ENCODE measurements at places on chromosomes 13 and 19.
A peak's percentile ranks its signal among the peaks of the same experiment; 100 is the strongest.

GRCh38 chr13:113540523-113540922 lies 44.0 kb upstream of the TFDP1 start:
- DNase-seq: no peak

- DNase-seq: peak; percentile 69
Observed at GRCh38 chr19:16185768-16186123, 536 bp downstream of the FAM32A start.

DNA sequence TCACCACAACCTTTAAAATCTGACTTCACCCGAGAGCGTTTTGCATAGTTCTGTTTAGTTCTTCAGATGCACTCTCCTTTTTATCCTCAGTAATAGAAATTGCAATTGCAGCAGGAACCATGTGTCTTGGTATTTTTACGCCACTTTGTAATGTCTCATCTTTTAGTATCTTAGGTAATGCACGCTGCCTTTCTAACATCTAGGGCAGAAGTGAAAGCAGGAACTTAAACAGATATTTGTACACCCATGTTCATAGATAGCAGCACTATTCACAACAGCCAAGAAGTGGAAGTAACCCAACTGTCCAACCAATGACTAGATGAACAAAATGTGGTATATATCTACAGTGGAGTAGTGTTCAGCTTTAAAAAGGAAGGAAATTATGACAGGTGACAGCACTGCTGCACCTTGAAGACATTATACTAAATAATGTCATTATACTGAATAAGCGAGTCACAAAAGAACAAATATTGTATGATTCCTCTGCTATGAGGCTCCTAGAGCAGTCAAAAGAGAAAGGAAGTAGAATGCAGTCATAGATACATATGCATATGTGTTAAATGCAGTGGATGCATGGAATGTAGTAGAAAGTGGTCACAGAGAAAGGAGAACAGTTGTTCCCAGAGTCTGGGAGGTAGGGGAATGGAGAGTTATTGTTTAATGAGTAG lies 105.9 kb upstream of the GJB6 start:
- no peak for DNase-seq

GRCh38 chr19:45901912-45902650 lies at the start of gene MYPOP:
TSS of gene MYPOP (minus strand) at chr19:45902613. CDS start at chr19:45901773, 840 bp downstream.
- no peak for DNase-seq

DNA sequence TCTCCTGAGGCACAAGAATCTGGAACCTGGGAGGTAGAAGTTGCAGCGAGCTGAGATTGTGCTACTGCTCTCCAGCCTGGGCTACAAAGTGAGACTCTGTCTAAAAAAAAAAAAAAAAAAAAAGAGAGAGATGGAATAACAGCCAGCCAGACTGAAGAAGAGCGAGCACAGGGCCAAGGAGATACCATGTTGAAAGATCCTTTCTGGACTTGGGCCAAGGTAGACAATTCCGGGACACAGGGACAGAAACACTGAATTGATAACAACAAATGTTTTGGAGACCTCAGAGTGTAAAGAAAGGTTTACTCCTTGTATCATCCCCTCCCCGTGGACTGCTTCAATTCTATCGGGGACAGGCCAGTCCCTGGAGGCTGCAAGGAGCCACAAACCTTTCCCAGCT lies 4.6 kb downstream of the LPAR2 start:
- no peak for DNase-seq

GRCh38 chr19:30276011-30276882 lies 95.9 kb upstream of the ZNF536 start:
- DNase-seq: no peak

GRCh38 chr19:45496349-45496953 lies 396 bp downstream of the RTN2 start:
- peak; percentile 56 for DNase-seq

DNA sequence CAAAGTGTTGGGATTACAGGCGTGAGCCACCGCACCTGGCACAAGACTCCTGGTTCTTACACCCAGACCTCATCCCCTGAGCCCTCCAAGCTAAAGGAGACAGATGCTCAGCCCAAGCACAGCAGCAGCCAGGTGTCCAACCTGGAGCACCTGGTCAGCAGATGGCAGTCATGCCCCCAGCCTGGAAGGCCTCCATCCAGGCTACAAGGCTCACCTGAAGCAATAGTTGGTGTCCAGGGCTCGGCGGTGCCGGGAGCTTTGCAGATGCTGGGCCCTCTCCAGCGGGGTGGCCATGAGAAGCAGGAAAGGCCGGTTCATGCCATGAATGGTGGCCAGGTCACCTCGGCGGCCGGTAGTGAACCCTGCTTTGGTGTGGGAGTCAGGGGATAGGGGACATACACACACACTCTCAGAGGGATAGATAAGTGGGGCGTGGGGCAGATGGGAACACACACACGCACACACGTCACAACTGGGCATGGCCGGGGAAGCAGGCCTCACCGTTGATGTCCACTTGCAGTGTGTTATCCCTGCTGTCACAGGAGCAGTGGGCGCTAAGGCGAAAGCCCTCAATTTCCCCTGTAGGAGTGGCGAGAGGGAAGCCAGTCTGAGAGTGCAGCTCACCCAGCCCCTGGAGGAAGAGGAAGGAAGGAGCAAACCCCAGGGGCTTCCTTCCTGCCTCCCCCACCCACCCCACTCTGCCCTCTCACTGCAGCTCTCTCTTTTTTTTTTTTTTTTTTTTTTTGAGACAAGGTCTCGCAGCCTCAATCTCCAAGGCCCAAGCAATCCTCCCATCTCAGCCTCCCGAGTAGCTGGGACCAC lies 11.8 kb downstream of the TGFB1 start:
- DNase-seq: peak; percentile 29

DNA sequence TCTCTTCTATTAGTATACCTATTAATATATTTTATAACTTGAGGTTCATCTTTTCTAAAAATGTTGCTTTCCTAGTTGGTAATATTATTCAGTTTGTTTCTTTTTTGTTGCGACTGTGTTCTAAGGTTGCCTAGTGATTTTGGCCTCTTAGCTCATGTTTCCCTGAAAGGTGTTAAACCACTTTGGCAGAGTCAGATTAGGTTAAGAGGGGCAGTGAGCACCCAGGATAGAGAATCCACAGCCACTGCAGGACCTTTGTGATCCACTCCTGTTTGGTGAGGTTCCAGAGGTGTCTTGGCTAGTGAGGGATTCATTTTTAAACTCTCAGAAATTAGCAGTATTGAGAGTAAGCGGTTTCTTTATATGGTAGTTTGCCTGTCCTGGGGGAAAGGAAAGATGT lies 14.9 kb upstream of the GPR18 start:
- DNase-seq: no peak

GRCh38 chr13:95160112-95160906 lies 140.9 kb downstream of the ABCC4 start:
- no peak for DNase-seq

DNA sequence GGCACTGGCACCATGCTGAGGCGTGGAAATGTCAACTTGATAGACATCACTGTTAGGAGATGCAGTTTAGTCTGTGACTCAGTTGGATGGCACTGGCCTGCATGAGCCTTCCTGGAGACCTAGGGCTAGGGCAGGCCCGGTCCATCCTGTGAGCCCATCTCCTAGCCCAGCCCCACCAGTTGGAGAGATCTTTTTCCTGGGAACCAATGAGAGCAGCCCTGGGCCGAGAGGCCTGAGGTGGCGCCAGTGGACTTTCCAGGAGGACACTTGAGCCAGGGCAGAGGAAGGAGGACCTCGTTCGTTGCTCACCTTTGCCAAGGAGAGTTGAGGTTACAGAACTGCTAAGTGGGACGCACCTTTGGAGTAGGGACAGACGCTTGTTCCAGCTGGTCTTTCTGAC lies 100.5 kb upstream of the TEX29 start:
- DNase-seq: no peak

- DNase-seq: no peak
Observed at GRCh38 chr19:16303755-16304154, 20.9 kb upstream of the KLF2 start.

GRCh38 chr13:101499406-101499805 lies 46.9 kb downstream of the ITGBL1 start:
- DNase-seq: no peak

DNA sequence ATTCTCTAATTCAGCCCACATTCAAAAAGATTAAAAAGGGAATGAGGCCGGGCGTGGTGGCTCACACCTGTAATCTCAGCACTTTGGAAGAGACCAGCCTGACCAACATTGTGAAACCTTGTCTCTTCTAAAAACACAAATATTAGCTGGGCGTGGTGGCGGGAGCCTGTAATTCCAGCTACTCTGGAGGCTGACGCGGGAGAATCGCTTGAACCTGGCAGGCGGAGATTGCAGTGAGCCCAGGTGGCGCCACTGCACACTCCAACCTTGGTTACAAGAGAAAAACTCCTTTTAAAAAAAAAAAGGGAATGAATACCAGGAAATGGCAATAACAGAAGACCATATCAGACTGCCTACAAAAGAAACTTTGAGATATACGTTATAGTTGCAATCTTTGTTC lies 1244.5 kb downstream of the PCDH9 start:
- no peak for DNase-seq

DNA sequence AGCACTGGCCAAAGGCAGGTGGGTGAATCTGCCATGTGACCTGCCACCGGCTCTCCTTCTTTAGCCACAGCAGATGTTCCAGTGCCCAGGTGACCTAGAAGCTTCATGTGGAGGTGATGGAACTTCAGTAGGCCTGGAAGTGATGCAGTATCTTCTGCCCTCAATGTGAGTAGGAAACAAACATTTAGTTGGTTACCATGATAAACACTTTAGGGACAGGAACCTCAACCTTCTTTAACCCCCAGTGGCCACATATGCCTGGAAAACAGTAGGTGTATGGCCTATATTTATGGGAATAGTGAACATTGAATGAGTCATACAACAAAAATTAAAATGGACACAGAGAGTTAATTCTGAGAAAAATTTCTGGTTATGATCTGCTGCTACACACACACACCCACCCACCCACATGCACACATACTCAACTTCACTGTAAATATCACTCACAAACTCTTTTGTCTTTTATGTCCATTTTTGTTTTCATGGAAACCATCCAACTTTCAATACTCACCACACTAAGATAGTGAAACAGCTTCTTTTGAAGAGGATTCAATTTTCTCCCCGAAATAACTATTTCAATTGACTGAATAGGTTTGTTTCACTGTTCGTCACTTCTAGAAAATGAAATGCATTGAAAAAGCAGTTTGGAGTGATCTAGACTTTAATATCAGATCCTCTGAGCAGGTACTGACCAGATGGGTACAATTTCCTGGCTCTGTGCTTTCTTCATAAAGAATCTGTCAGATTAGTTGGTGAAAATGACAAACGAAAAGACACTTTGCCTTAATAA lies 97.3 kb downstream of the STARD13 start:
- no peak for DNase-seq

GRCh38 chr19:29876414-29876813 lies 64.6 kb downstream of the CCNE1 start:
- DNase-seq: no peak

- no peak for DNase-seq
Observed at GRCh38 chr19:17322854-17323253, 11.8 kb downstream of the ANO8 start.

DNA sequence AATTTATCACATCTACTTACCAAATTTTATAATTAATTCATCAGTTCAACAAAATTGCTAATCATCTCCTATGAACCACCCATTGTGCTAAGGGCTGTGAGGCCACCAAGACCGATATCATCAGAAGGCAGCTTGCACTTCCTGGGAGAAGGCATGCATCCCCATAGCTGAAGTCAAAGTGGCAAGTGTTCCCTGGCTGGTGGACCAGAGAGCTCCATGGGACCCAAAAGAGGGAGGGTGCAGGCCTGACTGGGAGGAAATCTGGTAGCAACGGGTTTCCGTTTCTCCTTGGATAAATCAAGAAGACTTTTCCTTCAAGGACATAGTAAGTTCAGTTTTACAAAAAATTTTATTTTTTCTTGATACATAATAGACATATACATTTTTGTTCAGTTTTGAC lies 325.2 kb downstream of the FGF9 start:
- no peak for DNase-seq

DNA sequence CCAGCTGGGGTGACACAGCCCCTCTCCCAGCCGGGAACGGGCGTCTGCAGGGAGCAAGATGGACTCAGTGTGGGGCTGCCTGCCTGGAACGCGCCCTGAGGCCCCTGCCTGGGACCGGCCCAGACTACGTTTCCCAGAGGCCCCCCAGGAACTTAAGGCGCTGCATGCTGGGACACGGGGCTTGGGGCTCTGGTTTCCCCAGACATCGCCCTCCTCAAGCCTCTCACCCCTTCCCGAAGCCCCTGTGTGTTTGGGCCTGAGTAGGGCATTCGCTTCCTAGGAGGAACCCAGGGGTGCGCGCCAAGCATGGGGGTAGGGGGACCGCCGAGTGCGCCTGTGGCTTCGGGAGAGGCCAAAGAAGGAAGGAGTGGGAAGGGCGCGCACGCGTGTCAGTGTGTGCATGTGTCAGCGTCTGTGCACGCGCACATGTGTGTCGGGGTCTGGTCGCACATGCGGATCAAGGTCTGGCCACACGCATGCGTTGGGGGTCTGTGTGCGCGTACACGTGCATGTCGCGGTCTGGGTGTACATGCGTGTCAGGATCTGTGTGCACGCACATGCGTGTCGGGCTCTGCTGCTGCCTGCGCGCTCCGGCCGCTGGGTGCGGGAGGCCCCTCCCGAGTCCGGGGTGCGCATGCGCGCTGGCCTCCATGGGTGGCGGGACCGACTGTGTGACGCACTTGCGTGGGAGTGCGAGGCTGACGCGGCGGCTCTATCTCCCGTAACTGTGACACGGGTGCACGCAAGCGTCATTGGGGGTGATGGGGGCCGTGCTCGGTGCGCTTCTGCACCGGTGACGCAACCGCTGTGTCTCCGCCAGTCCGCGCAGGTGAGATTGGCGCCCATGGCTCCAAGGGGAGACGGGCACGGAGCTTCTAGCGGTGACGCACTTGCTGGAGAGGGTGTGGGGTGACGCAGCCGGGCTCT lies 16.2 kb downstream of the ZNF331 start:
- peak; percentile 94 for DNase-seq

GRCh38 chr13:33195693-33196464 lies 89.7 kb downstream of the STARD13 start:
- DNase-seq: no peak

GRCh38 chr13:39148513-39148961 lies 110.3 kb downstream of the NHLRC3 start:
- DNase-seq: peak; percentile 22

DNA sequence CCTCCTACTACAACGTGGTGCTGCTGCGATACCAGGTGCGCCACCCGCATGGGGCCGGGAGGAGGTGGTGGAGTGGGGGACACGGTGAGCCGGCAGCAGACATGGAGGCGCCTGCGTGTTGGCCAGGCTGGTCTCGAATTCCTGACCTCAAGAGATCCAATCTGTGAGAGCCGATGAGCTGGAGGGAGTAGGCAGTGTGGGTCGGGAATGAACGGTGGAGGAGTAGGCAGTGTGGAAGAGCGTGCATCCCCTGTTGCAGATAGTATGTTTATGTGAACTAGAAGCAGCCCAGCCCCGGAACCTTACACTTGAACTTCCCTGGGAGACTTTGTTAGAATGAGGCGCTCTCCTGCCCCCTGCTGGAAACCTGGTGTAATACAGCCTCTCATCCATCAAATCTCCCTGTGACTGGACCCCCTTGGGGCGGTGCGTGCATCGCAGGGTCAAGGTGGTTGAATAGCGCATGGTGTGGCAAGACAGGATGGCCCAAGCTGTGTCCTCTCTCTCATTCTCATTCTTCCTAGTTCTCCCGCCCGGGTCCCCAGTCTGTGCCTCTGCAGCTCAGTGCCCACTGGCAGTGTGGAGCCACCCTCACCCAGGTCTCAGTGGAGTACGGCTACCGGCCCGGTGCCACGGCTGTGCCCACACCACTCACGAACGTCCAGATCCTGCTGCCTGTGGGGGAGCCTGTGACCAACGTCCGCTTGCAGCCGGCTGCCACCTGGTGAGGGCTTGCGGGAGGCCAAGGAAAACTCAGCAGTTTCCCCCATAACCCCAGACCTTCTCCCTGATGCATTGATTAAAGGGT lies 10.5 kb upstream of the B3GNT3 start:
- peak; percentile 88 for DNase-seq
